Mesothelial cell of epicardium (in vitro differentiated cells): ENCODE measurements at places on chromosomes 11 and 22. TPM values are rescaled to one million over a fixed set of nuclear protein-coding genes. Genes with fewer than 3 reads are reported as not detected.

DNA sequence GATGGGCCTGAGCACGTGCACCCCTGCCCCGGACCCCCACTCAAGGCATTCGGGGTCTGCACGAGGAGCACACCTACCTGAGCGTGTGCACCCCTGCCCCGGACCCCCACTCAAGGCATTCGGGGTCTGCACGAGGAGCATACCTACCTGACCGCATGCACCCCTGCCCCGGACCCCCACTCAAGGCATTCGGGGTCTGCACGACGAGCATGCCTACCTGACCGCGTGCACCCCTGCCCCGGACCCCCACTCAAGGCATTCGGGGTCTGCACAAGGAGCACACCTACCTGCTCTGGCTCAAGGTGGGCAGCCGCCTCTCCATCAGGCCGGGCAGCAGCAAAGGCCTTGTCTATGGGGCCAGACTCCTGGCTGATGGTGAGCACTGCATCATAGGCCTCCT, 48.7 kb upstream of the LRRC32 start:
- H3K27ac ChIP-seq = no peak overlapping the region
- no peaks in the 10 kb centered on the region for H3K36me3 ChIP-seq
- no peak for DNase-seq
- peaks cover 25% of the 10 kb centered on the region for H3K27me3 ChIP-seq
- peaks cover 3% of the 10 kb centered on the region for H3K4me1 ChIP-seq

- no peak for DNase-seq
- peaks cover 16% of the 10 kb centered on the region for H3K27me3 ChIP-seq
- H3K4me1 ChIP-seq = peaks cover 6% of the 10 kb centered on the region
- H3K36me3 ChIP-seq = no peaks in the 10 kb centered on the region
- H3K27ac ChIP-seq = no peak overlapping the region
- no peak overlapping the region for H3K4me3 ChIP-seq
Observed at GRCh38 chr11:115892016-115892415, 387.8 kb upstream of the CADM1 start.

The CRYBB3 gene
- 0.27 to 0.54 TPM (median 0.31 TPM) in 3 replicates for total RNA-seq

The ELFN2 gene
- total RNA-seq = 4.1 to 4.2 TPM (median 4.1 TPM) in 3 replicates

The DDI1 gene
- not detected in 3 replicates for total RNA-seq

The PEX26 gene
- total RNA-seq = 38.0 to 39.0 TPM (median 38.3 TPM) in 3 replicates

The TYR gene
- not detected in 3 replicates for total RNA-seq

- H3K36me3 ChIP-seq = no peaks in the 10 kb centered on the region
- peak overlapping the region; percentile 72 for H3K4me3 ChIP-seq
- no peak for DNase-seq
- H3K4me1 ChIP-seq = peaks cover 30% of the 10 kb centered on the region
- H3K27ac ChIP-seq = peak overlapping the region; percentile 79
- H3K27me3 ChIP-seq = no peaks in the 10 kb centered on the region
Observed at GRCh38 chr22:37677493-37677974, 2.1 kb downstream of the LGALS1 start.
